NCI-H1417 (cell line): ENCODE measurements at places on chromosomes 4 and X.

DNA sequence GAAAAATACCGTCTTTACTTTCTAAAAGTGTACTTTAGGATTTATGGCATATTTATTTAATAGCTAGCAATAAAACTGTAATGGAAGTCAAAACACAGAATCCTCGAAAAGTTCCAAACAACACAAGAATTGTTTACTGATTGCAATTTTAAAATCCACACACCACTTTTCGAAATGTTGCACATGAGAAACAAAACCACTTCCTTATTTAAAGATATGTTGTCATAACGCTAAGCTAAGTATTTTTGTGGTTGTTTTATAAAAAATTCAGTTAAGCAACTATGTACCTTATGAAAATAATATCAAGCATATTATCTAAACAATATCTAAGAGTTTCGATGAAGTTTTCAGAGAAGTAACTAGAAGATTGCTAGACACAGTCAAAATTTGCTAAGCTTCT, 344 bp downstream of the TMPRSS11D start:
- DNase-seq, result no peak

- DNase-seq, result no peak
These were observed 131.3 kb downstream of the GUCY2F start for GRCh38 chrX:109350551-109350950.

- no peak for DNase-seq
These were observed 7.3 kb upstream of the CCNI start for GRCh38 chr4:77082886-77083608.

DNA sequence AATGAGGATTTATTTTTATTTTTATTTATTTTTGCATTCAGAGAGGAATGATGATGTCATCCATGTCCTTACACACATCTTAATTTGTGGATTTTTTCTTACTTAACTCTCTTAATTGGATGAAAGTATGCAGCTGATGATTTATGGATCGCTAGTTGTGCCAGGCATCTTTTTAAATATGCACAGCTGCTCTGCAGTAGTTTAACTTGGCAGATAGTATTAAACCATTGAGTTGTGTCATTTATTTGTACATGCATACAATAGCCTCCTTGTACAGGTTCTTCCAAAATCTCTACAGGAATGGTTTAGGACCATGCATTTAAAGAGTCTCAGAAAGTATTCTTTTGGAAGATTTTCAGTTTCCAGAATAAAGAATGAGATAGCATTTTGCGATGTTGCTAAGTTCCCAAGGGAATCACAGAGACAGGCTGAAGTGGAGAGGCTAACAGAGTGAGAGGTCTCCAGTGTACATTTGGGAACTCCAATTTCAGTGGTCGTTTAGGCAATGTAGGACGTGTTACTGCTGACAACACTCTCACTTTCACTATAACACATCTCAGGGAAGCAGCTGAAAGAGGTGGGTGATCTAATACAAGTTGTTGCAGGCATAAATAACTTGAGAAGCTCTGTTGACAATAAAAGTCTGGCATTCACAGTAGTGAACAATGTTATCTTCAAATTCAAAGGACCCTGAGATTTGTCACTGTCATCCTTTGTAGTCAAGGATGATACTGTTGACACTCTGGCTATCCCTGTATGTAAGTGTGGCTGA, 49.9 kb upstream of the SCRG1 start:
- DNase-seq, result peak; percentile 55

- peak; percentile 5 for DNase-seq
These were observed 144.3 kb downstream of the RTL3 start for GRCh38 chrX:78514852-78515251.

DNA sequence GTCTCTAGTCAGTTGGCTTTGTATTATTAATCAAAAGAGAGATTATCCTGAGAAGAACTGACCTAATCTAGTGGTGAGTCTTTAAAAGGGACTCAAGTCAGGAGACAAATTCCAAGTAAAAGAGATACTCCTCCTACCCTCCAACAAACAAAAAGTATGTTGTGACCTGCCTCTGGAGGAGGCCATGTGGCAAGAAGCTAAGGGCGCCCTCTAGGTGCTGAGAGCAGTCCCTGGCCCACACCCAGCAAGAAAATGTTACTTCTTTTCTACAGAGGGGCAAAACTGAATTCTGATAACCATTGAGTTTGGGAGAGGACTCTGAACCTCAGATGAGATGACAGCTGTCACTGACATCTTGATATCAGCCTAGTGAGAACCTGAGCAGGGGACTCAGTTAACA, 953.6 kb upstream of the AGA start:
- no peak for DNase-seq

GRCh38 chr4:154429176-154429575, 62.4 kb downstream of the DCHS2 start:
- DNase-seq, result no peak

DNA sequence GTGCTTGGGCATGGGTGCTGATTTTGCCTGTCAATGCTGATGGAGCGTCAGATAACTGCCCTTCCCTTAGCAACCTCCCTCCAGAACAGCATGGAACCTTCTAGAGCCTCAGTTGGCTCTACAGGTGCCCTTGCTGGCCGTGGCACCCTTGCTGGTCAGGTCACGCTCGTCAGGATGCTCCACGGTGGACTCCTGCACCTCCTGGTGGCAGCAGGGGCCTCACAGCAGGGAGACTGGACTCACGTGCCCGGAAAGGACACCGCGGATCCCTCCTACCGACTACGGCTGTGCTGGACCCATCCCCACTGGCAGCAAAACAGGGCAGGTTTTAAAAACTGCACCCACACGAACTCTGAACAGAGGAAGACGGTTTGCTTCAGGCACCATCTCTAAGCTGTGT, 82.1 kb upstream of the AFAP1 start:
- DNase-seq, result no peak
